ENCODE measurements at places on chromosomes 7 and 10.

DNA sequence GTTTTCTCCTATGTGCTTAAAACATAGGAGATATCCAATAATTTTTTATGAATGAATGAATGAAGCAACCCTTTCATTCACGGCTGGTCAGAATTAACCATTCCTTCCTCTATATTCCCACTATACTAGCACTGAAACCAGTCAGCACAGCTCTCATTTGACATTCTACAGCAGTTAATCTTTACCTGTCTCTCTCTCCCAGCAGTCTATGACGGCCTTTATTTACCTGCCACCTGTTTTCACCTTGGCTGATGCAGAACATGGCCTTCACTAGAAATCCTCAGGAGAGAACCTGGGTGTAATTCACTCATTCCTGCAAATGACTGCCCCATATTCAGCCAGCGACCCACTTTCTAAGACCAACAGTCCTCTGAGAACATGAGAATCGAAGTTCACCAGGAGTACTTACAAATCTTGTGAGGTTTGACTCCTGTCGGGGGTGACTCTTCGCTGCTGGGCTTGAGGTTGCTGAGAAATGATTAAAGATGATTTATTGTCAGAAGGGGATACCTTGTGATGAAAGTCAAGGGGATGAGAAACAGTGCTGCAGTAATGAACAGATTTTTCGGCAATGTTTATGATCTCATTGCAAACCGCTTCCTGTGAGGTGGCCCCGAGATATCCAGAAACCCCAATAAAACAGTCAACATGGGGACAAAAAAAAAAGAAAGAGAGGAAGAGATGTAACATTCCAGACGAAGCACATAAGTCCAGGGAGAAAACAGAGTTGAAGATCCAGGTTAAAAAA is 30.9 kb upstream of the PDLIM1 start:
- DNase-seq: no peak

DNA sequence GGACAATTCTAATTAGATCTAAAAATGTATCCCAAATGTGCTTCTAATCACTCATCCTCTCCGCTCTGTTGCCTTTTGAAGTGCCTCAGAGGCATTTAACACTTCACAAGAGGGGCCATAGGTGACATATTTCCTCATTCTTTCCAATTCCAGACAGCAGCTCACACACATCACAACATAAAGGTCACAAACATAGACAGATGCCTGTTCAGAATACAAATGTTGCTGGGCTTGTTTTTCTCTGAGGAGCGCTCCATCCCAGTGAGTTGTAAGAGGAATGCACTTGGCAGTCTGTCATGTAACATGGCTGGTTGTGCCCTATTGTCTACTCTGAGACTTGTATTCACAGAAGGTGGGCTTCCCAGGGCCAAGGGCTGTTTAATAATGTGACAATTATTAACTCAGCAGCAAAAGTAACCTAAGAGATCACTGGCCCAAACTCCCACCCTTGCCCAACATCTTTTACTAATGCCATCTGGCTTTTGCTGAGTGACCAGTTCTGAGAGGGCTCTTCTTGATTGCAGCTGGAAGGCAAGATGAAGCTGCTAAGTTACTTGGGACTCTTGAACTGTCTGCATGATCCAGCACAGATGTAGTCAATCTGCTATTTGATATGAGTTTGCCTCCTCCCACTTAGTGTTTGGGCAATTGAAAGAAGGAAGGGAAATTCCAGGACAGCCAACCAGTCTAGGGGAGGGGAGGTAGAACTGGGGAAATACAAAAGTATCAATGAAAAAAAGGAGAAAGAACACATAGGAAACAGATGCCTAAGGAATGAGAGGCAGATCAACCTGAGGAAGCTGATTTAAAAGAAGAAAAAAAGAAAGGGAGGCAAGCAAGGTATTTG is 13.6 kb downstream of the PON2 start:
- DNase-seq: peak; percentile 8

DNA sequence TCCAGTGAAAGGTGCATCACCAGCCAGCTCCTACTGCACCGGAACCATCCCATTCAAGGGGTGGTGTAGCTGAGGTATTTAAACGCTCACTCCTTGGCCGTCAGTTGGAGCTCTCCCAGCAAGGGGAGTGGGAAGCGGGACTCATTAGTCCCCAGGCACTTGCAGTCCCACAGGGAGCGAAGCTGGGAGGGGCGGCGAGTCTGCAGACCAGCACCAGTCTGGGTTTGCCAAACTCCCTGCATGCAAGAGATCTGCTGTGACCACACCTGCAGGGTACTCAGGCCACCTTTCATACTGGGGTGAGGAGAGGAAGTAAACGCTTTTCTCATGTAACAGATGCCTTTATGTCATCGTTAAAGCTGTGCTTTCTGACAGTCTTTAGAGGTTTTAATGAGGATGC is 187.9 kb downstream of the PTPRN2 start:
- no peak for DNase-seq

DNA sequence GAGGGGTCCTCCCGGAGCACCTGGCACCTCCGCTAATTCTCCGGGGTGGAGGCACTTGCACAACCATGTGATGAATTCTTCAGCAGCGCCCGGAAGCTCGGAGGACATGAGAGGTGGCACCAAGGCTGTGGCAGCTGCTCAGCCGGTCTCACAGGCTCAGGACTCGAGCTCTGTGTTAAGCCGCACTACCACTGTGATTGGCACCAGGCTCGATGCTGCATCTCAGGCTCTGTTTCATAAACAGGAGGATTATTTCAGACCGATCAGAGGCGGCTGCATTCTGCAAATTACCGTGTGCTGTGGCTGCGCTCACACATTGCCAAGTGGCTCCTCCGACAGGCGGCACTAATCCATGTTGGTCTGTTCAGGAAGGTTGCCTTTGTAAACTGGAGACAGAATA is 495.2 kb downstream of the DNAJB6 start:
- DNase-seq: no peak

DNA sequence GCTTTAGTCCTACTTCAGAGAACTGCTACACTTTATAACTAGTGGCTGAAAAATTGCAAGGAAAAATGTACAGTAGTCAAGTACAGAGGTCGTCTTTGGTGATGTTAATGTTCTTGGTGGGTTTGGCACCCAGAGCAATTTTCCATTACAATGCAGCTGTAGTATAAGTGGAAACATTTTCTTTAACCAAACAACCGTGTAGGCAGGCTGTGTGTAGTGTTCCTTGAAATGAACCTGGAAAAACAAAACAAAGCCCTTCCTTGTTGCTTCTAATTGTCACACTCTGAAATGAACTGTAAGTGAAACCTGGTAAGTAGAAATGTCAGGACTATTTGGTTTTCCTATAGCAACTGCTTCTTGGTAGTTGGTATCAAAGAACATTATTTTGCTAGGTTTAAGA is 256.9 kb downstream of the MDFIC start:
- no peak for DNase-seq

GRCh38 chr7:29345590-29345989 is 151.0 kb downstream of the CHN2 start:
- no peak for DNase-seq

- no peak for DNase-seq
Measured at GRCh38 chr10:2908851-2909630, 158.3 kb upstream of the PFKP start.

- DNase-seq: no peak
Measured at GRCh38 chr7:51123322-51124019, 193.1 kb downstream of the COBL start.

GRCh38 chr7:54722026-54722425 is 37.0 kb downstream of the SEC61G start:
- no peak for DNase-seq

- DNase-seq: no peak
Measured at GRCh38 chr10:72557362-72557761, 68.5 kb downstream of the MICU1 start.

GRCh38 chr7:73899731-73900142 is 38.8 kb downstream of the TMEM270 start:
- no peak for DNase-seq

- no peak for DNase-seq
Measured at GRCh38 chr7:22351878-22352277, 5.1 kb downstream of the RAPGEF5 start.

- DNase-seq: peak; percentile 20
Measured at GRCh38 chr10:48306870-48307710, 613 bp downstream of the MAPK8 start.

DNA sequence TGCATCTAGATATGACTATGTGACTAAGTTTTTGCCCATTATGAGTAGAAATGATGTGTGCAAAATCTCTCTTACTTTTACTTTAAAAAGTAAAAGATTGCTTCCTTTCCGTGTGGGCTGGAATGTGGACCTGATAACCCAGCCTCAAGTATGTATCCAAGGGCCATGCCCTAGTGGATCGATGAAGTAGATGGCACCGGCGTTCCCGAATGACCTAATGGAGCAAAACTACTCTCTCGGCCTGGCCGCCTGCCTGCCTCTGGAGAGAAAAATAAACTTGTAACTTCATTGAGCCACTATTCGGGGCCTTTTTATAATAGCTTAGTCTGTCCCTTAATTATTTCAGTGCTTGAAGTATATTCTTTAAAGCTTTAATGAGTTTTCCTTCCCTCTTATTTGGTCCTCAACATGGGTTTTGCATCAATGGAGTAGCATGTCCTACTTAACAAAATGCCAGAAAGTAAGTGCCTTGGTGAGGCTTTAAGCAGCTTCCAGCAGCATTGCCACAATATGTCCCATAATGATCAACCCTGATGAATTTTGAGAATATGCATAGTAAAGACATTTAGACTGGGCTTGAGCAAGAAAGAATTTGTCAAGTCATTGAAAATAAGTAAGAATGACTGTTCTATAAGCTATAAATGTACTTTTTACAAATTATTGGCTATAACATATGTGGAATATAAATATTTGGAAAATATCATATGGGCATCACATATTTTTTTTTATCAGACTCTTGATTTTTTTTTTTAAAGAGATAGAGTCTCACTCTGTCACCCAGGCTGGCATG is 61.4 kb downstream of the PLXDC2 start:
- DNase-seq: no peak

GRCh38 chr7:143477501-143478150 is at the start of gene TAS2R41:
TSS of gene TAS2R41 (plus strand) at chr7:143477873. CDS start at chr7:143477873, 0 bp downstream.
- no peak for DNase-seq

DNA sequence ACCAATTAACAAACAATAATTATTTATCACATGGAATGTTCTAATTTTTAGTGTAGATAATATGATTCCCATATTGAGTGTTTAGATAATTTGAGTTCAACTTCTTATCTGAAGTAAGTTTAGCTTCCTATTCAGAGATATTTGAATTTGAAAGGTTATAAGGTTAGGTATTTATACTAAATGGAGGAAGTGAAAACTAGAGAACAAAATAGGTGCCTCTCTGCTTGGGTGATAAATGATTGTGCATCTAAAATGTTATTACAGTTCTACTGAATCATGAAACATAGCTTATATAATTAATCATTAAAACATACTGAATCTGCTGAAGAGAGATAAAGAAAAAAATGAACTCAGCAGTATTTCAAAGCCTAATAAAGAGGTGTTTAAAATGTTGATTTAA is 1174.3 kb downstream of the XPNPEP1 start:
- no peak for DNase-seq

- no peak for DNase-seq
Measured at GRCh38 chr10:124547647-124548168, 86.1 kb downstream of the LHPP start.

DNA sequence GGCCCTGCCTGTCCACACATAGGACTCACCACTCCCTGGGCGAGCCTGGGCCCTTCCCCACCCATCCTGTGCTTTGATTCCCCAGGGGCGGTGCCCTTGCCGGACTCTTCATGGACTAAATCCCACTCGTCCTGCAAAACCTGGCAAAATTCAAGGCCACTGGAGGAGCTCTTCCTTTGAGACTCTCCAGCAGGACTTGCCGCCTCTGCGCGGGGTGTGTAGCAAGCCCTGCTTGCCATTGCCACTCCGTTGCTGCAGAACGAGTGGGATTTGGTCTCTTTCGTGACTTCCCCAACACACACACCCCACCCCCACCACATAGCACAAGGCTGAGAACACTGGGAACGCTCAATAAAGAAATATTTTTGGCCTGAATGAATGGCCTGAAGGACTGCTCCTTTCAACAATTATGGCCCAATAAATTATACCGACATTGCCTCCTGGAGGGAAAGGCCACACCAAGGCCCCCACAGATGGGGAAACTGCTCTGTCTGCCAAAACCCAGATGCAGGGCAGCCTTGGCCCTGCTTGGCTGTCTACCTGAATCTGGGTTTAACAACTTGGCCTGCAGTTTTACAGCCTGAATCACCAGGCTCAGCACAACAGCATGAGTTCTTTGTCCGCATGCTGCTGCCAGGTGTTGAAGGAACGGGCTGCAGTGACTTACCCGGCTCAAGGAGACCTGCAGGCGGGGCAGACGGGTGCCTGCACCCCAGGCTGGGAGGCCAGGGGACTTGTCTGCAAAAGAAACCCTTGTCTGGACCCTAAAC is 72.8 kb upstream of the KAT6B start:
- no peak for DNase-seq

GRCh38 chr10:93461807-93462178 is 20.3 kb downstream of the MYOF start:
- no peak for DNase-seq

DNA sequence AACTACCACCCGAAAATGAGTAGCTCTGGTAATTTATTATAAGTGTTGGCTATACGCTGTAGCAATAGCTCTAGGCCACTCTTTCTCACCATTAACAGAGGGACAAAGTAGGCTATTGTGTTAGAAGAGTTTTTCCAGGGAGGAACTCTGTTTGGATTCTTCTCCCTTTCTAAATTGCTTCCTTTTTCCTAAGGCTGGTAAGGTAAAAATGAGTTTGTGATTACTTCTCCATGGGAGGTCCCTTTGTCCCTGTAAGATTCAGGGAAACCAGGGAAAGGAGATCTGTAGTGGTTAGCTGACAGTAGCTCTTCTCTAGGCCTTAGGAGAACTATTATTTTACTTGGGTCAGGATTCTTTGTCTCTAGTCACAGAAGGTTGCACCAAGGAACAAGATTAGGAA is 23.2 kb upstream of the SEMA3E start:
- no peak for DNase-seq

- no peak for DNase-seq
Measured at GRCh38 chr10:124040451-124041188, 52.8 kb downstream of the CHST15 start.

DNA sequence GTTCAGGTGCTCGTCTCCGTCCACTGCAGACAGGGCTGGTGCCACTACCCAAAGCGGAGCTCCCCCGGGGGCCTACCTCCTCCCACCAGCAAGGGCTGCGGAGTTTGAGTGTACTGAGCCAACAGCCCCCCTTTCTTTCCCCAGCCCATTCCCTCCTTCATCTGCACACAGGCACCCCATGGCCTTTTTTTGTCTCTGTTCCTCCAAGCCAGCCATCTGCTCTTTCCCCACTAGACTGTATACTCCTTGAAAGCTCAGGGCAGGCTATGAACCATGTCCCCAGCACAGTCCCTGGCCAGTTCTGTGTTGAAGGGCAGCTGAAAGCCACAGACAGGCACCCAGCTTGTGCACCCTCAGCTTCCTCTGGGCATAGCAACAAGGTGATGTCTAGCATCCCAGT is 99.4 kb downstream of the ZMIZ1 start:
- no peak for DNase-seq
